Effector CD8-positive, alpha-beta T cell (primary cell): ENCODE measurements at places on chromosomes 12 and 14.

DNA sequence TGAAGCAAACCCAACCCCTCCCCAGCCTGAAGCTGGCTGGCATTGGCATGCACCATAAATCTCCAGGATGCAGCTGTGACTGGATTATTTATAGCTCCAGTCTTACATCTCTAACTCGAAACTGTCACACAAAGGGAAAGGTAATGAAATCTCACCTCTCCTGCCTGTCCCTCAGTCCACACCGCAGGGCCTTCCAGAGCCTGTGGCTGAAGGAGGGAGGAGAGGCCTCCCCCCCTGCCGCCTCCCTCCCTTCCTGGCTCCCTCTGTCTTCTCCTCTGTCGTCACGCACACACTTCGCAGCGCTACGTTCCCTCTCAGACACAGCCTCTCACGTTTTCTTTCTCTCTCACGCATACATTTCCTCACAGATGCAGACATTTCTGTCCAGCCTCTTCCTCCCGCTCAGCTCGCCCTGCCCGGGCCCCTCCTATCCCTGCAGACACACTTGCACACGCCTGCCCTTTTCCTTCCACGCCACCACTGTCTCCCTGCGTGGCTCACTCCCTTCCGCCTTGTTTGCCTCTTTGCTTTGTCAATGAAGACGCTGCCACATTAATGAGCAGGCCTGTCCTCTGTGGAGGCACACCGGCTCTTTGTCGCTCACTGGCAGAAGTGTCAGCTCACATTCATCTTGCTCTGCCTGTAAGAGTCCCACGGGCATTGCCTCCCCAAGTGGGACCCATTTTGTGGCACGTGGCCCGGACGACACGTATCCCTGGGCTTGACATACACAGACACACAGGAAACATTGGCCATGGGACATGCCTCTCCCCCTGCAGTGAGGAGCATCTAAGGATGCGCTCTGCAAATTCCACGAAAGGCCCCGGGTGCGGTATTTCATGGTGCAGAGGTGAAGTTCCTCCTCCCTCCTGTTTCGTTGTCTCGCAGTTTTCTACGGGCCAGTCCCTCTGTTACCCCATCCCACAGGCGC lies 27.9 kb downstream of the IRF2BPL start:
- no peak for DNase-seq

GRCh38 chr14:74555476-74556050 lies 56.5 kb downstream of the LTBP2 start:
- DNase-seq = no peak

GRCh38 chr14:68208218-68208617 lies 388.6 kb downstream of the RAD51B start:
- no peak for DNase-seq

- DNase-seq = no peak
Observed at GRCh38 chr12:49331380-49332222, 5.4 kb downstream of the C1QL4 start.

DNA sequence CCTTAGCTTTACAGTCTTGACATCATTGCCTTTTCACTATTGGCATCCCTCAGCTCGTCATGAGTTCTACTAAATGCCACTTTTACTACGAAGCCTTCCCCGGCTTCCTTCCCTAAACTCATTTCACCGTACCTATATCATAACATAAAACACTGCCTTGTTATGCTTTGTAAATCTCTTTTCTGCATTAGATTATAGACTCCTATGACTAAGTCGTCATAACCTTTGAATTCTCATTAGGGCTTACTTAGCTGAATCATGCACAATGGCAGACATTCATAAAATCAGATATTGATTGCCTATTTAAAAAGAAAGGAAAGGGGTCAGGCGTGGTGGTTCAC lies 21.0 kb downstream of the BTG1 start:
- DNase-seq = no peak

DNA sequence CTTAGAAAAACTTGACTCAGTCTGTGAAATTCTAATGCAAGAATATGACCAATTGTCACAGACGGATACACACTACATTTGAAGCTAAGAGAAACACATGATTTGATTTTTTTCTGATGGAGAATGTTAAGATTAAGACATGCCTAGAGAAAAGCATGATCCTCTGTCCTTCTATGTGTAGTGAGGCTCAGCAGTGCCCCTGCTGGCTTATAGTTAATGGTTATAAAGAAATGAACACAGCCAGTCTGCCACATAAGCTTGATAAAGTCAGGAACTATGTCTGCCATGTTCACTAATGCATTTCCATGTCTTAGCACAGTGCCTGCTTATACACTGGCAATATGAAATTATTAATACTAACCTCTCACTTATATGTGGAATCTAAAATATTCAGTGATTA lies 168.1 kb upstream of the DAAM1 start:
- no peak for DNase-seq

DNA sequence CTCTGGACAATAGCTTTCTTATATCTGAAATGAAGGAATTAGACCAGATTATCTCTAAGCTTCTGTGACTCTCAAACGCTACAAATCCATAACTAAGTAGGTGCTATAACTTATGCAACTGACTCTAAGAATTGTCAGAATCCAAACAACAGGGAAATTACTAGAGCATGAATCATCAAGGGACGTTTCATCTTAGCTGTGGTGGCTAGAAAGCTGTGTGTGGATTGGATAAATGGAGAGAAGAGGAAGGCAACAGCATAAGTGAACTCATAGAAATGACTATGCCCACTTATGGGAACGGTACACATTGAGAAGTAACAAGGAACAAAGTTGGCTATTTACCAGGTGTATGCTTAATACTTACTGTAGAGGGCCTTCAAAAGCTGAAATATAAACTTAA lies 96.0 kb upstream of the NEDD1 start:
- no peak for DNase-seq

DNA sequence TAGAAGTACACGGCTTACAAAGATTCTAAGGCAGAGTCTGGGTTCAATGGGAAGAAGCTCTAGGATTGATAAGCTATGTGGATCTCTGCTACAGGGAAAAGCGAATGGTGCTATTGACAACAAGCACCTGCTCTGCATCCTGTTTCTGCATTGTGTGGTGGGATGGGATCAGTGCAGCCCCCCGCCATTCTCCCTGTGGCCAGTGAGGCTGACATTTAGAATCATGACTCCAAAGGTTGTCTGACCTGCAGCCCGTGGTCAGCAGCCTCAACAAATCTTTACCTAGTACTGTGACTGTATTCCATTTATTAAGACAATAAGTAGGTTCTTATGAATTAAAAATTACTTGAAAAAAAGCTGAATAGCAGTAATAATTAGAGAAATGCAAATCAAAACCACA lies 1477.0 kb upstream of the TMEM132C start:
- DNase-seq = no peak

DNA sequence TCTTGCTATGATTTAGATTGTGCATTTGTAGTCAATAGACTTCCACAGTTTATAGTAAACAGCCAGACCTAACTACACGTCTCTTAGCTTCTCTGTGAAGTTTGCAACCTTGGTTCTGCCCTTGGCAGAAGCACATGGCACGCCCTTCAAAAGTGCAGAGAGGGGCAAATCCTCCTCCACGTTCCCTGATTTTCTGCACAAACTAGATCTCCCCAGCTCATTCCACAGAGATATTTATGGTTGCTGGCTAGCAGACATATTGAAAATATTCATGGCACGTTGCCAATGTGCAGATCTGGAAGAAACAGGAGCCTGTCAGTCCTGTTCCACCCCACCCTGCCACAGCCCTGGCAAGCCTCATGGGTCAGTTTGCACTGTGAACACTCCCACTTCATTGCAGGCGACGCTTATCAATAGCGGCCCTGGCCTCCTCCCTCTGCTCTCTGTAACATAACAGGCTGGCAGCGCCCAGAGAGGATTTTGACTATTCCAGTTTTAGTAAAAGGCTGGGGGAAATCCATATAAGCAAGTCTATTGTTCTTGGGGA lies 6.5 kb upstream of the LGALS3 start:
- no peak for DNase-seq

DNA sequence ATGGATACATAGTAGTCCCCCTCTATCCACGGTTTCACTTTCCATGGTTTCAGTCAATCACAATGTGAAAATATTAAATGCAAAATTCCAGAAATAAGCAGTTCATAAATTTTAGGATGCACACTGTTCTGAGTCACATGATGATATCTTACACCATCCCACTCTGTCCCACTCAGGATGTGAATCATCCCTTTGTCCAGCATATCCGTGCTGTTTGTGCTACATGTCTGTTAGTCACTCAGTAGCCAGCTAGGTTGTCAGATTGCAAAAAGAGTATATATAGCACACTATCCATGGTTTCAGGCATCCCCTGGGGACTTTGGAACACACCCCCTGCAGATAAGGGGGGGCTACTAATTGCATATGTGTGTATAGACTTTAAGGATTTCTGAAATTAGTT lies 8.1 kb upstream of the NAA30 start:
- DNase-seq = no peak

- DNase-seq = no peak
Observed at GRCh38 chr14:84080944-84081343, 1449.0 kb upstream of the FLRT2 start.
